ENCODE measurements at places on chromosomes 4 and X.

- peak; percentile 57 for DNase-seq
These were observed 54.1 kb downstream of the APBB2 start for GRCh38 chr4:41160012-41160789.

GRCh38 chr4:163566257-163566796 is 71.8 kb downstream of the TMA16 start:
- DNase-seq: no peak

- DNase-seq: no peak
These were observed 64.2 kb upstream of the S100G start for GRCh38 chrX:16585486-16586376.

GRCh38 chr4:99917575-99917974 is 23.3 kb upstream of the LAMTOR3 start:
- no peak for DNase-seq

DNA sequence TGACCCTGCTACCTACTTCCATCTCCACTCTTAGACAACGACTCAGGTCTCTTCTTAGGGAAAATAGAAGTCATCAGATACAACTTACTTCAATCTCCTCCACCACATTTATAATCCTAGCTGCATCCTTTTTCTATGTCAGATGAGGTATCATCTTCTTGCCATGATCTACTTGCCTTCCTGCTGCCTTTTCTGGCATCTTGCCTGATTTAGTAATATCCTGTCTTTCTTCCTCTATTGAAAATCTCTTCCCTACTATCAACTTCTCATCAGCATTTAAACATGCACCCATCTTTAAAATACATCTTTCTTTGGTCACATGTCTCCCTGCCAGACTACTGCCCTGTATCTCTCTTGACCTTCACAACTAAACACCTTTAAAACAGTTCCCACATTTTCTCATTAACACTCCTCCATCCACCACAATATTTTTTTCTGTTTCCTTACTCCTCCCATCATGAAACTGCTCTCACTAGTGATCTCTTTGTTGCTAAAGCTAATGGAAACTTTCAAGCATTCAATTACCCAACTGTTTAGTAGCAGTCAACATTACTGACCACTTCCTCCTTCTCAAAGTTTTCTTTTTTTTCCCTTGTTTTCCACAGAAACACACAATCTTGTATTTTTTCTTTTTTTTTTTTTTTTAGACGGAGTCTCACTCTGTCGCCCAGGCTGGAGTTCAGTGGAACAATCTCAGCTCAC is 100.8 kb upstream of the CXorf66 start:
- no peak for DNase-seq

GRCh38 chr4:112225157-112225556 is 6.4 kb upstream of the AP1AR start:
- no peak for DNase-seq

GRCh38 chrX:47483306-47484268 is 565 bp upstream of the ZNF41 start:
- DNase-seq: peak; percentile 15

DNA sequence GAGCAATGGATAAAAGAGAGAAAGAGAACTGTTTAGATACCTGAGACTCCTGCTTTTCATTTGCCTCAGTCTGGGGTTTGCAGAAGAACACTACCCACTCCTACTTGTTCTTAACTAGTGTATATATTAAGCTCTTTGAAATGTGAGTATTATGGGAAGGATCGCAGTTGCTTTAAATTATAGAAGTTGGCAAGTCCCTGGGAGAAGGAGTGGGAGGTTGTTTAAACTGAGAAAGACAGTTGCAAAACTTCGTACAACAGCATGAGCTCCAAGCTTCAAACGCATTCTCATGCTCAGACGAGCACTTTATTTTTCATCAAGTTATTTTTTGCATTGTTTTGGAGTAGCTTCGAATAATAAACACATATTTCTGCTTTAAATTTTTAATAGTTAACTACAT is 88.1 kb upstream of the C1QTNF7 start:
- DNase-seq: no peak

GRCh38 chr4:67723949-67724348 is 23.0 kb upstream of the UBA6 start:
- DNase-seq: peak; percentile 58

- peak; percentile 64 for DNase-seq
These were observed 6.3 kb upstream of the TRPC5OS start for GRCh38 chrX:111869639-111870034.

DNA sequence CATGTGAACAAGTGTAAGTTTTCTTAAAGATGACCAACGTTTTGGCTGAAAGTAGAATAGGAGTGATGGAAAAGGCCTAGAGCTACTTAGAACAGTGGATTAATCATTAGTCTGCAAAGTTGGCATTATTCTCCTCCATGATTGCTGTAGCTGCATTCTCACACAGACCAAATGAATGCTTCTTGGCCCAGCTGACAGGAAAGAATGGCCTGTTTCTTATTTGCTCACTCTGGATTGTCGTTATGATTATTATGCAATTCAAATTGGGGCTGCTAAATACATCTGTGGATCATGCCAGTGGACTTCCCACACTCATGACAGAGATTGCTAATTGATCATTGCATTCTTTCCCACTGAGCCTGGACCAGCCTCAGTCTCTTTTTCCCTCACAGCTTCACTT is 285.0 kb downstream of the STIM2 start:
- no peak for DNase-seq

DNA sequence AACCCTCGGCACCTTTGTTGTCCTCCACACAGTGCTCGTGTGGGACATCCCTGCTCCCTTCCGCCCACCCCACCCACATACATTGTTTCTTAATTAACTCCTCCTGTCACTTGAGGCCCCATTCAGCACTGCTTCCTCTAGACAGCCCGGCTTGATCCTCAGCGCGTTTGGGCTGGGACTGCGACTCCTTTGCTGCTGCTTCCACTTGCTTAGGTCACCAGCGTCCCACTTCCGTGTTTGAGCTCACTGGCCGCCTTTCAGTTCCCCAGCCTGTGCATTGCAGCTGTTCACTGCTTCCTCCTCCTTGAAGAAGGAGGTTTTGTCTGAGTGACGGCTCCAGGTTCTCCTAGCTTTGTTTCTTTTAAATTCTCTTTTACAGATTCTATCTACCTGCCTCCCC is 16.1 kb downstream of the RNF4 start:
- DNase-seq: peak; percentile 67

GRCh38 chr4:153448003-153448731 is 18.0 kb upstream of the TMEM131L start:
- no peak for DNase-seq

GRCh38 chrX:19342331-19342906 is 1.3 kb upstream of the PDHA1 start:
- no peak for DNase-seq

DNA sequence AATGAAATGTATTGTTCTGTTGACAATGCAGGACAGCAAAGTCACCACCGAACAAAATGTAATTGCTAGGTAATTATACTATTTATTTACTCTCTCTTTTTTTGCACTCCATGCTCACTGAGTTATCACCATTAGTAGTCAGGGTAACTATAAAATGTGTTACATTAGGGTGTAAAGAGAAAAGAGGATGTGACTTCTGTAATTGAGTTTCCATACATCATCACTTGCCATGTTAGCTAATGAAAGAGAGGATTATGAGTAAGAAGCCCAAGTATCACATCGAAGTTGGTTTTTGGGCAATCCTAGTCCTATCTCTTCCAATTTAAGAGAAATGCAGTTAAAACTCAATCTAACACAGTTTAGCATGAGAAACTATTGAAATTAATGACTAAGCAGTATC is 7.6 kb downstream of the ZXDA start:
- DNase-seq: no peak

GRCh38 chrX:33178690-33179089 is 32.7 kb downstream of the DMD start:
- no peak for DNase-seq

- DNase-seq: peak; percentile 86
These were observed 271.9 kb upstream of the GATB start for GRCh38 chr4:152032722-152033131.

DNA sequence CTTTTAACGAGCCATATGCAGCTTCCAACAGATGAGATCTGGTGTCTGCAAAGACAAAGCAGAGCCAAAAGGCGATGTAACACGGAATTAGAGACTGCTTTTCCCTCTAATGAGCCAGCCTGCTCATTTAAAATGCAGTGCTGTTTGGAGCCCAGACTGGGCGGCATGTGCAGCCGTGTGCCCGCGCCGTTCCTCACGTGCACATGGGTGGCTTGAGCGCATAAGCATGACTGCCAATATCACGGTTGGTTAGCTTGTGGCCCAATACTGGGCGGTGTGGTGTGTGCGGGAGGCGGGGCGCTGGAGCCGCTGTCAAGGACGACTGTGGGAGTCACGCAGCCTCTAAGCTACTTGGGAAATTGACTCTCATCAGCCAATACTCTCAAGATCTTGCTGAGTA is 87.0 kb upstream of the SCOC start:
- peak; percentile 62 for DNase-seq

DNA sequence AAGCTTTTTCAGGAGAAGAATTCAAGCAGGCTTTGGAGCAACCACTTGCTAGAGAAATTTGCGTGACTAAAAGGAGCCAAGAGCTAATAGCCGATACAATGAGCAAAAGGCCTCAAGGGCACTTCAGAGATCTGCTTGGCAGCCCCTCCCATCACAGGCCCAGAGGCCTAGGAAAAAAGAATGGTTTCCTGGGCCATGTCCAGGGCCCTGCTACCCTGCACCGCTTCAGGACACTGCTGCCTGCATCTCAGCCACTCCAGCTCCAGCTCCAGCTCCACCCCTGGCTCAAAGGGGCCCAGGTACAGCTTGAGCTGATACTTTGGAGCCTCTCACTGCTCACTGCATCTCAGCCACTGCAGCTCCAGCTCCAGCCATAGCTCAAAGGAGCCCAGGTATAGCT is 98.9 kb downstream of the FAM13A start:
- no peak for DNase-seq

GRCh38 chrX:29903360-29903759 is 312.0 kb upstream of the MAGEB2 start:
- peak; percentile 6 for DNase-seq

DNA sequence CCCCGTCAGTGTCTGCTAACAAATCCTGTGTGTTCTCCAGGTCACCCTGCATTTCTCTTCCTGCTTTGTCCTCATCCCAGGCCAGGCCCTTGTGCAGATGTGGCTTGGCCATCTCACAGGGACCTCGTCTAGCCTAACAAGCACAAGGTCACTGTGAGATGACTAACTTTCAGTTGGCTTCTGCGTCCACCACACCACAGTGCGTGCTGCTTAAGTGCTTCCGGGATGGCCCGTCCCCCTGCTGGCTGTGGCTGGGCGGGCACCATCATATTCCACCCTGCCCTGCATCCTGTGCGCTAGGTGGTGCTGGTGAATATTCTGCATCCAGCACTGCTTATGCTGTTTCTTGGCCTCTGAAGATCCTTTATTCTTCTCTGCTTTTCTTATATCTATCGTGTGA is 33.8 kb downstream of the RBBP7 start:
- no peak for DNase-seq

- peak; percentile 85 for DNase-seq
These were observed 27.5 kb downstream of the SETD7 start for GRCh38 chr4:139528377-139529005.

GRCh38 chr4:179076865-179077264 is 1634.6 kb upstream of the AGA start:
- DNase-seq: no peak

- DNase-seq: peak; percentile 13
These were observed 19.7 kb downstream of the TRIM2 start for GRCh38 chr4:153223930-153224329.

DNA sequence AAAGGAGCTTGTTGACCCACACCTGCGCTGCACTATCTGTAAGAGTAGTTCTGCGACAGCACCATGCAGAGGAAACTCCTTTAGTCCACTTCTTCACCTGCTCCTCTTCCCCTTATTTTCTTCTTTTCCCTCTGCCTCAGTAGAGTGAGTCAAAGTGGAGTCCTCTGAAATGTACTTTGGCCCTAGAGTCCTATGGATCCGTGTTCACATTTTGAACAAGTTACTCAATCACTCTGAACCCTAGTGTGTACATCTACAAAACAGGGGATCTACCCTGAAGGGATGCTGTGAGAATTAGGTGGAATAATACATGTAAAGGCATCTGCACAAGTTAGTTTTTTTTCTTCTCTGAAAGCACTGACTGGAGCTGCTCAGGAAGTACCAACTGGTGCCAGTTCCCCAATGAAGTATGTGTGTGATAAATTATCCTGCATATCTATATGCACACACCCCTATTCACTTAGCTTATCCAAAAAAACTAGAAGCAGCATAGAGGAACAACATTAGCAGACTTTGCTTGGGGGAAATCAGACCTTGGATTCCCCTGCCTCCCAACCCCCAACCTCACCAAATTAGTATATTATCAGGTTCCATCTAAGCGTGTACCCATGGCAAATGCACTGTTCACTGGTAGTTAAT is 118.5 kb upstream of the FAM9C start:
- no peak for DNase-seq

DNA sequence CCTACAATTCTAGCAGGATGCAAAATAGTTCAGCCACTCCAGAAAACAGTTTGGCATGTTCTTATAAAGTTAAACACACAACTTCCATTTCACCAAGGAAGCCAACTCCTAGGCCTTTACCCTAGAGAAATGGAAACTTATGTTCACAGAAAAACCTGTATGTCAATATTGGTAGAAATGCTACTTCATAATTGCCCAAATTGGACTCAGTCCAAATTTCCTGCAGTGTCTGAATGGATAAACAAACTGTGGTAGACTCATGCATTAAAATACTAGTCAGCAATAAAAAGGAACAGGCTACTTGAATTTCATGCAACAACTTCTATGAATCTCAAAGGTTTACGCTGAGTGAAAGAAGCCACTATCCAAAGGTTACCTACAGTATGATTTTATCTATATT is 1738.8 kb upstream of the IGFBP7 start:
- no peak for DNase-seq
